ENCODE measurements at places on chromosomes 5 and 9.

- DNase-seq, result no peak
Measured at GRCh38 chr5:127834094-127834531, 130.9 kb downstream of the CCDC192 start.

DNA sequence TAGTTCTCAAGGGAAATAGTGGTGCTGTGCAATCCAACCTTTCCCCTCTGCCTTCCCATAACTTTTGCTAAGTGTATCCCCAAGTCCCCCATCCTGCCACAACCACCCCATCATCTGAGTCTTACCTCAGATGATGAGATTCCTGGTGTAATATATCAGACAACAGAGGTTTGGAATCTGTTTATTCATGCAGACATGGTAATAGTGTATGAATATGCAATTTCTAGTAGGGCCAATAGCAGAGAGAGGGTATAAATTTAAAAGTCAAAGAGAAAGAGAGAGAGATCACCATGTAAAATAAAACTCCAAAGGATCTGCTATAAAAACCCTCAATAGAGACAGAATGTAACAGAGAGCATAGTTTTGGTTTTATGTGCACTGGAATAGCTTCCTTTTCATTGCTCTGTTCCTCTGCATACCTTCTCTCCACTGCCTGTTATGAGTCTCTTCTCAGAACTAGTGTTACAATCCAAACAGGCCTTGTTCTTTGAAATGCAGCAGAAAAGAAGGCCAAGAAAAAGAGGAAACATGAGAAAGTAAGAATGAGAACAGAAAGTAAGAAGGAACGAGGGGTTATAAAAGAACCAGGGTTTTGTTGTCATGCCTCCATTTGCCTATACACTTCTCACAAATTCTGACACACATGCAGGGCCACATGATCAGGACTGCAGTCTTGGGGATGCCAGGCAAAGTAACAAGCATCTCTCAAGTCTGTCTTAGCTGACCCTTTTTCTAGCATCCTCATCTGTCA lies 278.0 kb downstream of the CETN3 start:
- no peak for DNase-seq

- DNase-seq, result no peak
Measured at GRCh38 chr9:130884542-130885483, 11.8 kb downstream of the QRFP start.

DNA sequence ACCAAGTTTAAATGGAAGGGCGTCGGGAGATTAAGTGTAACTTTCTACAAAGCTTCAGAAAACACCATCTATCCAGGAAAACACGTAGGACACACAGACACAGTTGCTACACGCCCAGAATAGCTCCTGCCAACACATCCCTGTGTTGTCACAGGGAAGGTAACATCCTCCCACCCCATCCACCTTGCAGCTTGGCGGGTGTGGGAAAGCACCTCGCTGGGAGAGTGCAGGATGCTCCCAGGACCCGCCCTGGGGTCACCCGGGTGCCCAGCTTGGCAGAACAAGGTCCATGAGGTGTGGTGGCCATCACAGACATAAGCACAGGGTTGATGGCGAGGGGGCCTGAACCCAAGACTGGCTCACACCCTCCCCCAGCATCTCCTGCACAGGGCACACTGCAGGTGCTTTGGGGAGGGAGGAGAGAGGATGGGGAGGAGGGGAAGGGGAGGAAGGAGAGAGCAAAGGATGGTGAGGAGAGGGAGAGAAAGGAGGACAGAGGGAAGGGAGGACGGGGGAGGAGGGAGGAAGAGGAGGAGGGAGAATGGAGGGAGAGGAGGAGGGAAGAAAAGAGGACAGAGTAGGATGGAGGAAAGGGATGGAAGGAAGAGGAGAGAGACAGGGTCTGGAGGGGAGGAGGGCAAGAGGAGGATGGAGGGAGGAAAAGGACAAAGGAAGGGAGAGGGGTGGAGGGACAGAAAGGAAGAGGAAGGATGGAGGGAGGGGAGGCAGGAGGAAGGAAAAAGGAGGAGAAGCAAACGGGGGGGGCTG lies 37.2 kb downstream of the GOLM1 start:
- no peak for DNase-seq

GRCh38 chr9:104907278-104907951 lies 20.5 kb downstream of the ABCA1 start:
- no peak for DNase-seq

DNA sequence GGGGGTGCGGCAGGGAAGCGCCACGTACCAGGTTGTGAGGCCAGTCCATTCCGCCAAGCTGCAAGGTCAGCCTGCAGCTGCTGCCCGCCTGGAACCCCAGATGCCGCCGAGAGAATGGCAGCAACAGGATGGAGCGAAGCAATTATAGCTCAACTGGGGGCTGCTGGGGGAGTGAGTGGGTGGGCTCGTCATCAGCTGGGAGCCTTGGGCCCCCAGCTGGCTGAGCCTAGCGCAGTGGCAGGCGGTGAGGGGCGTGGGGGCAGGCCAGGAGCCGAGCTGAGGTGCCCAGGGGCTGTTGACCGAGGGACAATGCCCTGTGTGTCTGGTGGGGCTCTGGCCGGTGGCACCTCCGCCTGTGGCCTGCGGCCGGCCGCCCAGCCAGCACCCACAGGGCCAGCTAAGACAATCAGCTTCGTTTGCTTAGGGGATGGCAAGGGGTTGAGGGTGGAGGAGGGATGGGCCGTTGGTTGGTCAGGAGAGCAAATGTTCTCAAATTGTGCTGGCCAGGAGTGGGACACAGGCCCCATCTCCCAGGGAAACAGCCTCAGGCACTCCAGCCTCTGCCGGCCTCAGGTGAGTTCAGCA lies at the start of gene IL17B:
Gene IL17B, minus strand, starts transcription at position 116 of the 585 bp plus-strand sequence. Its CDS starts 67 bp downstream, at position 49.
- DNase-seq, result no peak

DNA sequence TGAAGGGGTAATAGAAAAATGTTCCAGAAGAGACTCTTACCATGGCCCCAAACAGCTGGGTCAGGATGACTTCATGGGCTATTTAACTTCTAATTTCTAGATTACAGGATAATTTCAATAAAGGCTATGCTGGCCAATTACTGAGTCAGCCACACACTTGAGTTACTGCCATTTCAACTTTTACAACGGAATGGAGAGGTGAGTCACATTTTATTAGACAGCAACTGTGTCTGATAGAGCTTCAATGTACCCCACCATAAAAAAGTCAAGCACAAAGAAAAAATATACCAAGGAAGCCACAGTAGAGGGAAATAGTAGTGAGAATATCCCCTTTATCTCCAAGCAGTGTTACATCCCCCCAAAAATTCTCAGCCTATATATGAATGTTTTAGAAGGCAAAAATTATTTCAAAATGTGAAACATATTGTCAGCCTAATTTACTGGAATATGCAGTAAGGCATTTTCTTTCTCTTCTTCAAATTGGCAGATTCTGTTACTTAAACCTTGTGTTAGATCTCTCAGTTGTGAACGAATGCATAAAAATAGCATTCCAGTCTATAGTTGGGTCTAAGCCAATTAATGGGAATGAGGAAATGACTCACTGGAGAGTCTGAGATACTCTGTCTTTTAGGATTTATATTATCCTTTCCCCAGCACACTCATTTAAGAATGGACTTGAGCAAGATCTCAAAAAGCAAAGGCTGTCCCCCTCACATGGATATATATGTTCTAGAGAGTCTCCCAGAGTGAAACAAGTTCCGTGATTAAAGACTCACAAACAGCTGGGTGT lies 47.1 kb upstream of the RAI14 start:
- DNase-seq, result no peak

DNA sequence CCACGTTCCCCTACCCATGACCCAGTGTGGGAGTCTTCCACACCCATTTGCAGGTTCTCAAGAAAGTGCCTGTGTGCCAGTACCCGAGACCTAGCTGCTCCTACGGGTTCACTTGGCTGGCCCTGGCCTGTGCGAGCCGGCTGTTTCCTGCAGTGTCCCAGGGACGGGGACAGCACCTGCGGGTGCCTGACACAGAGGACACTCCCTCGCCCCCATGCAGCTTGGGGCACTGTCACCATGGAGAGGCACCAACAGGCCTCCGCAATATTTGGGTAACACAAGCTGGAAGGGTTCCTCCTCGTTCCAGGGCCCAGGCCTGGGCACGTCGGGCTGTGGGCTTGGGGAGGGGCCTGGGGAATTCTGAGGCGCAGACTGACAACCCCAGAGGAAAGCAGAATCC lies 41.4 kb downstream of the DUSP1 start:
- DNase-seq, result no peak

DNA sequence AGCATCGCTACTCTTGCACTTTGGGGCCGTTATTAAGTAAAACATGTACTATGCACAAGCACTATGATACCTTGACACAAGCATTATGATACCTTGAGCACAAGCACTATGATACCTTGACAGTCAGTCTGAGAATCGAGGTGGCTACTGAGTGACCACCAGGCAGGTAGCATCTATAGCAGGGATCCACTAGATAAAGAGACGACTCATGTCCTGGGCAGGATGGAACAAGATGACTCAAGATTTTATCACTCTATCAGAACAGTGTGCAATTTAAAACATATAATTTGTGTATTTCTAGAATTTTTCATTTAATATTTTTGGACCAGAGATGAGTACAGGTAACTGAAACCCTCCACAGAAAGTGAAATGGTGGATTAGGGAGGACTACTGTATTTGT lies 16.9 kb downstream of the CHSY3 start:
- DNase-seq, result no peak

GRCh38 chr5:132002757-132003156 lies 8.7 kb downstream of the ACSL6 start:
- no peak for DNase-seq

- no peak for DNase-seq
Measured at GRCh38 chr9:77024776-77025545, 5.5 kb downstream of the FOXB2 start.

DNA sequence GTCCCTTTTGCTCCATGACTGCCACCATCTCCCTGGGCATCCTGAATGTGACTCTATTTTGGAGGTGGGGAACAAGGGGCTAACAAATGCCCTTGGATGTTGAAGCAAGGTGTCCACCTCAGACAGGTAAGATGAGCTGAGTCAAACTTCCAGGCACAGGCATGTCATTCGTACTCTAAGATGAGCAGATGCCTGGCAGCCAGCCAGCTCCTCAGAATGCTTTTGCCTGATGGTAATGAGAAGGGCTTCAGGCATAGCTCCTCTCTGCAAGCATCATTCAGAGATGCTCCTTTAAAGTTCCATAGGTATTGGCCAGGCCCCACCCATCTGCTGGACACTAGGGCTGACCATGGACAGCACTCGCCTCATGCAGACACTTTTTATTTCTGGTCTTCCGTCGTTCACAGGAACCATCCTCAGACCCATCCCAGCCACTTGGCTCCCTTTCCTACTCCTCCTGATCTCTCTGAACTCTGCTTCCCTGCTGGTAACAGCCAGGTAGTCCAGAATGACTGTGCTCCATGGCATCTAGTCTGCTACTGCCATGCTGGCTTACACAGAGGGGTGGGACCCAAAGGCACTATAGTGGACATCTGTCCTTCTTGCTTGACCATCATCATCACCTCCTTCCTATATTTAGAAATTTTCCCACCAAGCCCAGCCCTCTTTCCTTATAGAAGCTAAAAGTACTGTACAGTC lies 118.8 kb downstream of the GLIS3 start:
- no peak for DNase-seq

DNA sequence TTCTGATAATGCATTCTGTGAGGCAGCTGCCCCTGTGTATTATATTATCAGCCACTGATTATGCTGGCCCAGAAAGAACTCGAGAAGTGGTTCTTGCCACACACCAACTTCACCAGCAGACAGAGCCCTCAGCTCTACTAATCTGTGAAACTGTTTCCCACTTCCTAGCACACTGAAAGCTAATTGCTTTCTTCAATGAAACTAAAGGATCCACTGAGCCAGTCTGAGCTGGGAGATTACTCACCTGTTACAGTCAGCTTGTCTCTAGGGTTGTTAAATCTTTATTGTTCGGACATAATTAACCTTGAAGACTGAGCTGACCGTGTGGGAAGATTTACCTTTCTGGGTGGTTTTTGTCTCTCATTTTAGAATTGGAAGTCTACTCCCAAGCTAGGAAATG lies 263.2 kb downstream of the KCTD16 start:
- DNase-seq, result no peak

GRCh38 chr9:117705386-117705785 lies 1.2 kb downstream of the TLR4 start:
- DNase-seq, result no peak

GRCh38 chr5:31408814-31409213 lies 123.1 kb downstream of the DROSHA start:
- DNase-seq, result peak; percentile 27

- no peak for DNase-seq
Measured at GRCh38 chr5:106675687-106676086, 995.0 kb downstream of the EFNA5 start.

GRCh38 chr5:133336969-133337410 lies 275.4 kb downstream of the FSTL4 start:
- DNase-seq, result no peak

- no peak for DNase-seq
Measured at GRCh38 chr9:23733495-23734078, 92.5 kb downstream of the ELAVL2 start.

DNA sequence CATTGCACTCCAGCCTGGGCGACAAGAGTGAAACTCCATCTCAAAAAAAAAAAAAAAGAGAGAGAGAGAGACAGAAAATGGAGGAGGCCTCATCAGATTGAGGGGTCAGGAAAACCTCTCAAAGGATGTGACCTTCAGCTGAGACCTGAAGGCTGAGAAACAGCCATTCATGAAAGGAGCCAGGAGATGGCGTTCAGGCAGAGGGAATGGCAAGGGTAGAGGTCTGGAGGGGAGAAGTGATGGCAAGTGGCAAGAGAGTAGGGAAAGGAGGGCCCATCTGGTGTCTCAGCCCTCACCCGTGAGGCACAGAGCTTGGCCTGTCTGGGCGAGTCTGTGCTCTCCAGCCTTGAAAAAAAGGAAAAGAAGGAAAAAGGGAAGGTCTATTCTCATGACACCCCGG lies 17.0 kb downstream of the CAMK2A start:
- DNase-seq, result peak; percentile 66

DNA sequence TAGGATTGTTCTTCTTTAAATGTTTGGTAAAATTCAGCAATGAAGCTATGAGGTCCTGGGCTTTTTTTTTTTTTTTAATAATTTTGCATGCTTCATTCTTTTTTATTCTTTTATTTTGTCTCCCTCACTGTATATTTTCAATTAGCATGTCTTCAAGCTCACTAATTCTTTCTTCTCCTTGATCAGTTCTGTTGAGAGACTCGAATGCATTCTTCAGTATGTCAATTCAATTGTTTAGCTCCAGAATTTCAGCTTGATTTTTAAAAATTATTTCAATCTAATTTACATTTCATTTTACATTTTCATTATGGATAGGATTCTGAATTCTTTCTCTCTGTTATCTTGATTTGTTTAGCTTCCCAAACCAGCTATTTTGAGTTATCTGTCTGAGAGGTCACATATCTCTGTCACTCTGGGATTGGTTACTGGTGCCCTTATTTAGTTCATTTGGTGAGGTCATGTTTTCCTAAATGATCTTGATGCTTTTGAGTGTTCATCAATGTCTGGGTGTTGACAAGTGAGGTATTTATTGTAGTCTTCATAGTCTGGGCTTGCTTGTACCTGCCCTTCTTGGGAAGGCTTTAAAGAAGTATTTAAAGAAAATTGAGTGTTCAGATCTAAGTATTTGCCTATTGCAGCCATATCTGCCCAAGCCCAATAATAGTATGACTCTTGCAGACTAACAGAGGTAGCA lies 9.1 kb downstream of the LURAP1L start:
- no peak for DNase-seq
